ENCODE measurements at places on chromosomes 16 and 17.

GRCh38 chr17:62793919-62794665, 14.0 kb downstream of the MARCHF10 start:
- DNase-seq: no peak

DNA sequence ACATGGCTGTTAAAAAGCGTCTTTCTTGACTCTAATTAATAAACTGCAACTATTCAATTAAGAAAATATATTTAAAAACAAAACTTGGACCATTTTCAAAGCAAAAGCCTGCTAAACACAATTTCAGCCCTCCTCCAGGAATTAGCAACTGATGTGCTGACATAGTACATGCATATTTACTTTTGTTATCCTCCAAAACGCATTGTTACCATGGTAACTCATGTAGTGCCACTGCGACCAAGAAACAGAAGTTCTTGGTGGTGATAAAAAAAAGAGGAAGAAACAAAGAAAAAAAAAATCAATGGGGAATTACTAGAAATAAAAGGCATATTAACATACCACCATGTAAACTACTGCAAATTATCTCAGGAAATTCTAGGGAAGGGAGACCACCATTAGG, 793.4 kb upstream of the CDH8 start:
- DNase-seq: no peak

- no peak for DNase-seq
Measured at GRCh38 chr16:23836404-23837311, 875 bp downstream of the PRKCB start.

- DNase-seq: no peak
Measured at GRCh38 chr17:67506966-67507365, 129.9 kb downstream of the PITPNC1 start.

DNA sequence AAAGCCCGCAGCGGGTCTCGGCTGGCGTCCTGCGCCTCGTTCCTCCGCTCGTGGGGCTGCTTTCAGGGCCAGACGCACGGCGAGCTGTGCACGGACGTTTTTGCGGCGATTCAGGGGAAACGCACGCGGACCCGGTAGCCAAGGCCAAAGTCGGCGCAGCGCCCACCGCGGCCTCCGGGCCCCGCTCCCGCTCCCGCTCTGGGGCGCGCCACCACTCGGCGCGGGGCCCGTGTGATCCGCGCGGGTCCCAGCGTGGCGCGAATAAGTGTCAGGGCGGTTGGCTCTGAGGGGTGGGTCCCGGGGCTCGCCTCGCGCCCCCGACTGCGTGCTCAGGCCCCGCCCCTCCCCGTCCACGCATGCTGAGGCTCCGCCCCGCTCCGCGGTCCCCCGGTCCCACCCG, 694 bp upstream of the TBCD start:
- no peak for DNase-seq

DNA sequence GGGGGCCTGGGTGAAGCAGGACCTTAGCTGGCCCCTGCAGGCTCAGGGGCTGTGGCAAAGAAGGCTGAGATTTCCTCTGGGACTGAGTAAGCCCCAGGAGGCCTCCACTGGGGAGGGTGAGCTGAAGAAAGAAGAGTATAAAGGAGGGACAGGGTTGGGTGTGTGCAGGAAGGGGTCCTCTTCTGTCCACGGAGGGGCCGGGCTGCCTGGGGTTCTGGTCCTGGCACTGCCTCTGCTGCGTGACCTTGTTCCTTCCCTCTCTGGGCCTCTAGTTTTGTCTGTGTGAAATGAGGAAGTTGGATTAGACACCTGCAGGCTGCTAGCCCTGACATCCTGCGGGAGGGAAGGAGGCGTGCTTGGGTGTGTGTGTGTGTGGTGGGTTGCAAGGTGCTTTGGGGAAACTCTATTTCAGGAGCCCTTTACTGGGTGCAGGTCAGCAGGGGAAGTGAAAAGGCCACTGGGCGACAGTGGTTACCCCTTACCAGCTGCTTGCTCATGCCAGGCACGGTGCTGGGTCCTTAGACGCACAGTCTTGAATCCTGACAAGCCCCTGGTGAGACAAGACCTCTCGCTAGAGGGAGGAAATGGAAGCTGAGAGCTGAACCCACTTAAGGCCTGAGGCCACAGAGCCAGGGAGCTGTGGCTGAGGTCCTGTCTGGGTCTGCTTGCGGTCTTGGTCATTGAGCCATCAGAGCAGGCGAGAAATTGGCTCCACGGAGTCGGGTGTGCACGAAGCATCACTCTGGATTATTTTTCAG, 60.7 kb downstream of the OR1D5 start:
- DNase-seq: no peak

GRCh38 chr16:48432136-48432535, 46.9 kb upstream of the SIAH1 start:
- DNase-seq: no peak

All from SW480 (cell line).